ENCODE measurements at places on chromosomes 7 and 10.

DNA sequence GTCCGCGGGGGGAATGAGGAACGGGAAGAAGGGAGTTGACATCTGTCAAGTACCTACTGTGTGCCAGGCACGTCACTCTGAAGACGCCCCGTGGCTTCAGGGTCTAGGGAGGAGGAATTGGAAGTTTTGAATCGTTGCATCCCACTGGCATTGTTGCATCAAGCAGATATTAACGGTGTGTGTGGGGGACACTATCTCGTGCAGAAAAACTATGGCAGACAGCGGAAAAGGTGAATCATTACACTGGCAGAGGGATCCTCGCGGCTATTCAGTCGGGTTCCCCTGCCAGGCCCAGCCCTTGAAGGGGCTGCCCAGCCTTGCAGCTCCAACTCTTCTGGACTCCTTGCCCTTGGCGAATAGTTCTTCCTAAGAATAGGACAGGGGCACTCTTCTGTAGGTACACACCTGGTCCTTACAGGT, 1.0 kb upstream of the KIAA1549 start:
- no peak for DNase-seq

DNA sequence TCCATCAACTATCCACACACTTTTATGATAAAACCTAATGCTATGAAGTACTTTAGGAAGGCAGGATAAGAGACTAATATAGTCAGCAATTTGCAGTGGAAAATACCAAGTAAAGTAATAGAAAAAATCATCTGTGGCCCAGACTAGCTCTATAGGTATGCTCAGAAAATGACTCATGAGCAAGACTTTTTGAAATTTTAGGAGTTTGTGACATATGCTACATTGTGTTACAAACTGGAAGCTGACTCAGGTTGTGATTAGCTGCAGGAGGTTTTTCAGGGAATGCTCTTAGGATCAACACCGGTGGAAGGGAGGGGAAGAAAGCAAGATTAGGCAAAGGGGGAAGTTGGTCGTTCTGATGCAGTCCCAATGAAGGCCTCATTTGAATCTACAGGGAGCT, 56.1 kb downstream of the FEZF1 start:
- DNase-seq, result no peak

- DNase-seq, result no peak
Measured at GRCh38 chr7:49635800-49636199, 137.6 kb upstream of the VWC2 start.

DNA sequence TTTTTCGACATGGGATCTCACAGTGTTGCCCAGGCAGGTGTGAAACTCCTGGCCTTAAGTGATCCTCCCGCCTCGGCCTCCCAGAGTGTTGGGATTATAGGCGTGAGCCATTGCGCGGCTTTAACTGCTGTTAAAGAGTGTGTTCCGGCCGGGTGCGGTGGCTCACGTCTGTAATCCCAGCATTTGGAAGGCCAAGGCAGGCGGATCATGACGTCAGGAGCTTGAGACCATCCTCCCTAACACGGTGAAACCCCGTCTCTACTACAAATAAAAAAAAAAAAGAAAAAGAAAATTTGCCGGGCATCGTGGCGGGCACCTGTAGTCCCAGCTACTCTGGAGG, 1.1 kb downstream of the RABGEF1 start:
- peak; percentile 45 for DNase-seq
